Tongue (tissue), 3 donors: ENCODE measurements at places on chromosomes 6 and 20. TPM values are rescaled to one million over a fixed set of nuclear protein-coding genes. Genes with fewer than 3 reads are reported as not detected.

The RRAGD gene
- total RNA-seq = 72.8 TPM

The OGFR gene
- total RNA-seq = 20.6 TPM

GRCh38 chr6:38783443-38784228 is 68.5 kb downstream of the DNAH8 start:
- no peak for DNase-seq

- peak; percentile 77 for DNase-seq
Observed at GRCh38 chr20:58179432-58180099, 48.9 kb downstream of the ANKRD60 start.

GRCh38 chr6:148516617-148517016 is 174.0 kb downstream of the SASH1 start:
- no peak for DNase-seq

GRCh38 chr20:32534661-32535240 is 50.4 kb downstream of the NOL4L start:
- DNase-seq = no peak

DNA sequence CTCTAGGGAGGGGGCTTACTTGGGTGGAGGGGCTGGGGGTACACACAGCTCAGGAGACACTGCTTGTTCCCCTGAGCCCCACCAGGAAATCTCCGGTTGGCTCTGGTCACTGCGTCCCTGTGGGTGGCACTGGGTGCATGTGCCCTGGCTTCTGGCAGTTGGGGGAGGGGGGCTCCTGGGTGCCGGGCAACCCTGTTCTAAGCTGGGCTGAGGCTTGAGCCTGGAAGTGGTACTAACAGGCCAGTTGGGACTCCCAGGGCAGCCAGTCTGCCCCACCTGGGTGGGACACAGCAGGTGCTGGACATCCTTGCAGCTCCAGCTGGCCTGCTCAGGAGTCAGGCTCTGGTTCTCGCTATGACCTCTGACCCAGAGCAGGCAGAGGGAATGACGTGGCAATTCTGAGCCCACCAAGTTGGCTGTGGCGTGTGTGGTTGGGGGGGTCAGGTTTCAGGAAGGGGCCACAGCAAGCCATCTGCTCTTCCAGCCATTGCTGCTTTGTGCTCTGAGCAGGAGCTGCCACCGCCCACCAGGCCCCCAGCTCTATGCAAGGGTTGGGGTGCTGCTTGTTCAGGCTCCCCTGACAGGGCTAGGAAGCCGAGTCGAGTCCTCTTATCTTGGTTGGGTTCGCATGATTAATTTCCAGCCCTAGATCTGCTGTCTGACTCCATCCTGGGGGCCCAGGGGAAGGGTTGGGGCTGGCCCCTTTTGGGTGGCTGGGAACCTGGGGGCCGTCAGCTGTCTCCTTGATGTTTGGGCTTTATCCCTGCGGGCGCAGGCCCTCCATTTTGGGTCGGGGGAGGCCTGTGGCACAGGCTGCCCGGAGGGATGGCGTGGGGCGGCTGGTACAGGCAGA is 590 bp downstream of the C20orf204 start:
- DNase-seq = no peak

- DNase-seq = no peak
Observed at GRCh38 chr6:4568138-4568537, 208.1 kb upstream of the CDYL start.

DNA sequence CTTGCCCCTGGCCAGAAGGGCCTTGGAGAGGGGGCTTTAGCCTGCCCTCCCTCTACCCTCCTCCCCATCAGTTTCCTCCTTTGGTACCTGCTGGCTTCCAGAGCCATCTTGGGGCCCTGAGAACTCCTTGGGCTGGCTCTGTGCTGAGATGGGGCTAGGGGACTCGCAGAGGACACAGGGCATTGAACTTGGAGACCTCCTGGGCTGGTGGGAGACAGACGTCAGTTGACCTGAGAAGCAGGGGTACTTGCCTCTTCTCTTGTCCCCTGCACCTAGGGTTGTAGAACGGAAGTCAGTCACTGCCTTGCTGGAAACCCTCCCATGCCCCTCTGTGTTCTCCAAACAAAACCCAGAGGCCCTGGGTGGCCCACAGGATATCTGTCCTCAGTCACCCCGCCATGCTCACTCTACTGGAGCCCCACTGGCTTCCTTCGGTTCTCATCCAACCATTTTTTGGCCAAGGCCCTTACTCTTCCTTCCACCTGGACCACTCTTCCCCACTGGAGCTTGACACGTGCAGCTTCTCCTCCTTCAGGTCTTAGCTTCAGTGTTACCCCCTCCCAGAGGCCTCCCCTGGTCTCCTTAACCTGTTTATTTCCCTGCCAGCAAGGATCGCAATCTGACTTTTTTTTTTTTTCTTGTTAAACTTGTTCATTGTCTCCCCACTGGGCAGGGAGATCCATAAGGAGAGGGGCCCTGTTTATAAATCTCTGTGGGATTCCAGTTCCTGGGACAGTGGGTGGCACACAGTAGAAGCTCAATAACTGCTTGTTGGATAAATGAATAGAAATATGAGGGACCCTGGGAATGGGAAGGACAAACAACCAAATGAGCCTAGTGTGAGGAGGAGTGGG is 971 bp downstream of the RBCK1 start:
- no peak for DNase-seq

- DNase-seq = no peak
Observed at GRCh38 chr20:20571068-20571780, 141.2 kb downstream of the RALGAPA2 start.

GRCh38 chr20:12528591-12529041 is 480.2 kb upstream of the SPTLC3 start:
- DNase-seq = peak; percentile 20

DNA sequence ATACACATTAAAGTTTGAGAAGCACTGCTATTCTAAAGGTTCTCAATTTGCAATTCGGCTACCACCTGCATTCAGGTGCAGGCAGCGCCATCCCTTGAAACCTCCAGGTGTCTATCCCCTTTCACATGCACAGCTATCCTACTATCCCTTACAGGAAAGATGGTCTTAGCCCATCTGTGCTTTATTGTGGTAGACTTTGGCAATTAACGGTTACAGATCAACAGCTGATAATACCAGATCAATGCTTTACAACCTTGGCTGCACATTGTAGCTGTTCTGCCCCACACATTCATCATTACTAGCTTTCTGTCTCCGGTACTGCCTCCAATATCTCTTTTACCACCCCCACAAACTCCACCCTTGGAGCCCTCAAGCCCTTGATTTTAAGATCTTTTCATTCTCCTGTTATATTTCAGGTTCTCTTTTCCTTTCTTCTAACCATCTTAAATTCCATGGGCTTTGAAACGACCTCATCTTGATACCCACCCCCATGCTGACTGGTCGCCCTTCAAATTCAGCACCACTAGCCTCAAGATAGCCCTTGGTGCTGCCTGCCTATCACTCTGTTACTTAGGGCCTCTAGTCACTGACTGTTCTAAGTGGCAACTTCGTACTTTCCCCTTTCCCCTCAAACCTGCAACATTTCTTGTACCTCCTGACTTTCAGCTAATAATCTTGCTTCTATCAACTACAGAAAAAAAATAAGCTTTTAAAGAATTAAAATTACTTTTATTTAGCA is 50.8 kb downstream of the SPTLC3 start:
- DNase-seq = no peak

- no peak for DNase-seq
Observed at GRCh38 chr20:18734525-18735189, 78.9 kb upstream of the SCP2D1 start.

GRCh38 chr20:39298571-39299506 is 336.7 kb downstream of the DHX35 start:
- no peak for DNase-seq

The RIMS1 gene
- 2.3 TPM for total RNA-seq

GRCh38 chr6:107102414-107102805 is 12.9 kb downstream of the BEND3 start:
- no peak for DNase-seq
